ENCODE measurements at places on chromosomes 4 and X. TPM values are rescaled to one million over a fixed set of nuclear protein-coding genes. Genes with fewer than 3 reads are reported as not detected.

Gene CSN1S1
- not detected for total RNA-seq

Gene STOX2
- total RNA-seq: 0.49 TPM

Gene CLCN4
- total RNA-seq: 5.0 TPM

Gene SPATA18
- 25.2 TPM for total RNA-seq

Gene PRSS12
- 114 TPM for total RNA-seq

Gene PDLIM3
- 0.12 TPM for total RNA-seq

Gene CT55
- not detected for total RNA-seq

Gene AKAP4
- not detected for total RNA-seq

Gene MMRN1
- not detected for total RNA-seq

Gene DTHD1
- not detected for total RNA-seq

Gene ZFYVE28
- 17.0 TPM for total RNA-seq

Gene RRH
- not detected for total RNA-seq

Gene GAB3
- 0.12 TPM for total RNA-seq

Gene FAAH2
- 0.24 TPM for total RNA-seq

Gene SPINK2
- total RNA-seq: not detected

Gene CWH43
- total RNA-seq: not detected

Gene UGT2B17
- total RNA-seq: not detected

Gene SULT1E1
- total RNA-seq: not detected

Gene MAGEB16
- total RNA-seq: not detected

Gene PWWP3B
- total RNA-seq: under 0.01 TPM

Gene ZCCHC18
- 0.16 TPM for total RNA-seq

Gene CTSO
- total RNA-seq: 25.4 TPM

Gene ZNF157
- not detected for total RNA-seq

Gene GASK1B
- 37.8 TPM for total RNA-seq

Data from hair follicle dermal papilla cell (primary cell).